Peyer's patch (tissue), 4 donors: ENCODE measurements at places on chromosomes 12 and 14. TPM values are rescaled to one million over a fixed set of nuclear protein-coding genes. Genes with fewer than 3 reads are reported as not detected.

The ITGA7 gene
- total RNA-seq, result 29.0 TPM

DNA sequence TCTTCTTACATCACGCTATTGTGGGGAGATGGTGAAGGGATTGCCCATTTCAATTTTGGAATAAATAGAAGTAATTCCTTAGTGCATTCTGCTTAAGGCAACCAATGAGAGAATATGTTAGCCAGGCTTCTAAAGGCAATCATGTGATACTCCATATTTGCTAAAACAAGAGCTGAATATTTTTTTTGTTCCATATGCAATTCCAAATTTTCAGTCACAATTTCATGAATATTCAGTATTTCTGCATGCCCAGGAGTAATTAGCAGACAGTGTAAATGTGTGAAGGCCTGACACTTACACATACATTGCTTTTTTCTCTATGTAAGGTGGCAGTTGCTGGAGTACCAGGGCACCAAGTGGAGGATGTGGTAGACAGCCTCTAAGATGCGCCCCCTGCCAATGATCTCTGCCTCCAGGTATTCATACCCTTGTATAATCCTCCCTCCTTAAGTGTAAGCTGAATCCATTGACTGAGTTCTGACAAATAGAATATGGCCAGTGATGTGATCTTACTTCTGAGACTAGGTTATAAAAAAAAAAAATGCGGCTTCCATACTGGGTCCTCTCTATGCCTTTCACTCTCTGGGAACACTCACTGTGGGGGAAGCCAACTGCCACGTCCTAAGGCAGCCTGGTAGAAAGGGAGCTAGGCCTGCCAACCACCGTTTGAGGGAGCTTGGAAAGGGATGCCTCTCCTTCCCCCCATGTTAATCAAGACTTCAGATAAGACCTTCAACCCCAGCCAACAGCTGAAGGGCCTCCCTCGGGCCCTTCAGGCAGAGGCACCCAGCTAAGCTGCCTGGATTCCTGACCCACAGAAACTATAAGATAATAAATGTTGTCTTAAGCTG, 62.7 kb upstream of the PTGR2 start:
- no peak for DNase-seq

The BDKRB2 gene
- total RNA-seq, result 18.9 TPM

DNA sequence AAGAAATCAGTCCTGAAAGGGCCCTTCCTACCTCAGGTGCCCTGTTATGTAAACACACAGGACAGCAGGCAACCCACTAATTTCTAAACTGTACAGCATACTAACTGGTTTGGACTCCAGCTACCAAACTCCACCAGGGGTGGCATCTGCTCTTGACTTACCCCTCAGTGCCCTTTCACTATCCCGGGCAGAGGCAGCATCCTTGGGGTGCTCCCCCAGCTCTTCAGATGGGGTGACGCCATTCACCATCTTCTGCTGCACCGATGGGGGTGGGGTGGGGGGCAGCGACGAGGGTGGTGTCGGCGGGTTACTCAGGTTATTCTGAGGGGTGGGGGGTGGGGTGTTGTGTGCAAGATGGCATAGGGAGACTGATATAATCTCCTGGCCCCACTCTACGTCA, 11.5 kb upstream of the PRKAG1 start:
- no peak for DNase-seq

GRCh38 chr12:105462831-105463230, 132.3 kb downstream of the C12orf75 start:
- no peak for DNase-seq
